ENCODE measurements at places on chromosomes 16 and 17.
A peak's percentile ranks its signal among the peaks of the same experiment; 100 is the strongest.

DNA sequence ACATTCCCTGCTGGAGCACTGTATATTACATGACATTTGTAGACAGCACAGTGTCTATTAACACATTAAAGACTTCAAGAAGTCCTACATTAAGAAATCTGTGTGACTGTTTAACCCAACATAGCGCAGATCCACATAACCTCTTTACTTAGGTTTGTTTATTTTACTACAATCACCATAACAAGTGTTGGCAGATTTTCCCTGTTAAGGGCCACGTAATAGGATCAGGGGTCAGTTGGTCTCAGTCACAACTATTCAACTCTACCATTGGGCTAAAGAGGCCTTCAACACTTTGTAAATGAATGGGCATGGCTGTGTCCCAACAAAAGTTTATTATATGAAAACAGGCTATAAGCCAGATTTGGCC, 51.3 kb upstream of the ADORA2B start:
- no peak for DNase-seq

DNA sequence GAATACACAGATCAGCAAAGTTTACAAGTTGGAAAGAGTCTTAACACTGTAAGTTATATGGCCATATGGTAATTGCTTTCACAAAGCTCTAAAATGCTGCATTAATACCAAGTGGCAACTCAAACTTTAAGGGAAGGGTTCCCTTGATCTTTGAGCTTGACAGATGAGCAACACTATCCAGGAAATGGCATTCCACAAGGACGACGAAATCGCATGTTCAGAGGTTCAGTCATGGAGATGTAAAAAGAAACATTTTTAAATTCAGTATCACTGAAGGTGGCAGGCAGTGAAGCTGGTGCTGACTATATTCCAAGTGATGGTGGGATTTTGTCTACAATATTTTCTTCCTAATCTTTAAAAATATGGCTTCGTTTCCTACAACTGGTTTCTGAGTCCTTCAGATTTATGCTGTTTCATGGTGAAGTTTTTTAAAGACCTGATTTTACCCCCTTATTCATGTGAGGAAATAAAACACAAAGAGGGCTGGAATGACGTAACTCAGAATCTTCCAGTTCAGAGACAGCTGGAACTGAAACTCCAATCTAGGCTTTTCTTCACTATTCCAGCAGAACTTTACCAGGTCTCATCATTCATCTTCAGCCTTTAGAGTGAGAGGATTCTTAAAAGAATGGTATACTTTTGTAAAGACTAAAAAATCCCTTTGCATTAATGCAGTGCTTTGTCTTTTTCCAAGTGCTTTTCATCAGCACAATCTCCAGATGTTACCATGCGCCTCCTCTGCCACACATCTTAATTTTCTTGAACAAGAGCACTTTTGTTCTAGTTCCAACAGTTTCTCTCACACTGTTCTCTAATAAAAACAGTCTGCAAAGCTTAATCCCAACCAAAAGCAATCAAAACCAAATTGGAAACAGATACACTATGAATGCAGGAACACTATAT, 20.2 kb downstream of the CHCT1 start:
- DNase-seq = peak; percentile 48

- peak; percentile 44 for DNase-seq
Measured at GRCh38 chr16:89442990-89443726, 47.2 kb downstream of the ANKRD11 start.

- DNase-seq = no peak
Measured at GRCh38 chr17:18990331-18990730, 14.2 kb downstream of the FAM83G start.

GRCh38 chr16:50747207-50747956, 5.5 kb downstream of the CYLD start:
- DNase-seq = no peak

DNA sequence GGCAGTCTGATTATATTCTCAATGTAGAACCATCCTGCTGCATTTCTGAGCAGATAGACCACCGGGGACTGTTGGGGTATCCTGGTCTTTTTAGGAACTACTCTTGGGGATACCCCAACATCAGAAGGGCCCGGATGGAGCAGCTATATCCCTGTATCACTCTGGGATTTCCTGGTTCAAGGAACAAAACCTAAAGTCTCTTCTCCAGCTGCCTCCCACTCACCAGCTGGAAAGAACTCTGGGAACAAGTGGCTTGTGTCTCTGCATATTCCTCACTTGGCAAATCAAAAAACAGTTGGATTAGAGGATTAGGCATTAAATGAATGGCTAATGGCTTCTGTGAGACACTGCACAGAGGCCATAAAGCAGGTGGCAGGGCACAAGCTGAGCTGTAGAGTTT, 62.3 kb upstream of the HS3ST2 start:
- DNase-seq = no peak

GRCh38 chr17:15744885-15745284, 12.8 kb downstream of the TBC1D26 start:
- DNase-seq = peak; percentile 2

DNA sequence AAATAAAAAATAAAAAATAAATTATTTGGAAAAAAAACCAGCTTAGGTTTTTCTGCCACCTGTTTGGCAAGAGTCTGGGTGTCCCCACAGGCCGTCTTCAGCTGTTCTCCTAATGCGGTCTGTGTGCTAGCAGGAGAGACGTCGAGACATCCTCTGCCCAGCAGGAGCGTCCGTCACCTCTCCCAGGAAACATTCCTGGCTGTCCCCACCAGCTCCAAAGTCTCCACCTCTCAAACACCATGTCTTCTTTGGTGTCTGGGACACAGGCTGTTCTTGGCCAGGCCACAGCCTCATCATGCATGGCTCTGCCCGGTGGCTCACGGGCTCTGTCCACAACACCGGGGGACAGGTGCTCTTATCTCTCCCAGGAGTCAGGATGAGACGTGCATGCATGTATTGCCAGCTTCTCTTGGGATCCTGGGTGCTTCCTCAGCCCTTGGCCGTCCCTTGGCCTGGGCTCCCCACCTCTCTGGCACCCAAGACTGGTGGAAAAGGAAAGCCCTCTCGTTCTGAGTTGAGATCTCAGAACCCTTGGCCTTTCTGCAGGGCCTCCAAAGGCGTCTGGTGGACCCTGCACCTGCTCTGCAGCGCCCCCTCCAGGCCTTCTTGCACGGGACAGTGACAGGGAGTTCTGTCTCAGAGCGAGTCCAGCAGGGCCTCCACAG, 84.9 kb upstream of the CBX4 start:
- DNase-seq = no peak

DNA sequence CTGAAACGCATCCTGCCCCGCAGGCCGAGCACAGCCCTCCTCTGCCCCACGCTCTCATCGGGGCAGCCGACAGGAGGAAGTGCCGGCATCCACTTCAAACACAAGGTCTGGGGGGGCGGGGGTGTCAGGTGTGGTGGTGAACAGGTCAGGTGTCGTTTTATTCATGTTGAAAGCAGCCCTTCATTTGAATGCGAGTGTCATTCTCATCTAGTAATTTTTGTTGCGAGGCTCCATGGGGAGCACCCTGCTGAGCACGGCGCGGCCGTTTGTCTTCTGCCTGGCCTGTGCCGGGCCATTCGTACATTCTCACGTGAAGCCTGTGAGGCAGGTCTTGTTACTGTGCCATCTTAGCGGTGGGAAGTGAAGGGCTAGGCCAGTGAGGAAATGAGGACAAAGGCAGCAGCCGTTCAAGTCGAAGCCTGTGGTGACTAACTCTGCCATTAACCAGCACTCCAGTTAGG, 1.9 kb downstream of the ACSF3 start:
- no peak for DNase-seq

- DNase-seq = no peak
Measured at GRCh38 chr17:81102352-81102751, 63.0 kb upstream of the PVALEF start.

DNA sequence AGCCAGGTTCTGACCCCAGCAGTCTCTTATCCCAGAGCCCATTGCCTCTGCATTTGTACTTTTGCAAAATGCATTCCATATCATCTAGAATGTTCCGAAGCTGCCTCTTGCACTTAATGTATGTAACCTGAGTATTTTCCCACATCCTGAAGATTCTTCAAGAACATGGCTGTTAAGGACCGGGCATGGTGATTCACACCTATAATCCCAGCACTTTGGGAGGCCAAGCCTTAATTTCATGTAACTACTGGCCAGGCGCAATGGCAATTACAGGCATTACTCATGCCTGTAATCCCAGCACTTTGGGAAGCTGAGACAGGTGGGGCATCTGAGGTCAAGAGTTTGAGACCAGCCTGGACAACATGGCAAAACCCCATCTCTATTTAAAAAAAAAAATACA, 31.7 kb upstream of the GAN start:
- no peak for DNase-seq

DNA sequence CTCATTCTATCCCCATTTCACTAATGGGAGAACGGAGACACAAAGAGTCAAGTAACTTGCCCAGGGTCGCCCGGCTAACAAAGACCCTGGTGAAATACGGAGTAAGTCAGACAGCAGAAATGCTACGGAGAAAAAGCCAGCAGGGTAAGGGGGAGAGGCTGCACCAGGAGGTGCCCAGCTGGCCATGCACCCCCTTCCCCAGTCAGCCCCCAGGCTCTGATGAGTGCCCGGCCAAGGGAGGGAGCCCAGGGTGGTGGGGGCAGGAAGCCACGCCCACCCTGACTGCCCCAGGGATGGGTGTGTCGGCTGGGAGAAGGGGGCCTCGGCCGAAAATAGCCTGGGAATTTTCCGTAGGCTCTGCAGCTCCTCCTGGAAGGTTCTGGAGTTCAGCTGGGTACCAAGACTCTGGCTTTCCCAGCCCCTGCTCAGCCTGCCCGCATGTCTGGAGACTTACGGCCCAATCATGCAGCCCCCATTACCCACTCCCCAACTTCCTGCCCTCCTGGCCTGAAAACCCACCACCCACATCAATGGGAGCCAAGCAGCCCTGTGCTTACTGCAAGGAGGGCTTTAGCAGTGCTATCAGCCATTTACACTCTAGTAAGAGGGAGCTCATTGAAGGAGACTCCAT, 4.2 kb downstream of the CARHSP1 start:
- peak; percentile 29 for DNase-seq

DNA sequence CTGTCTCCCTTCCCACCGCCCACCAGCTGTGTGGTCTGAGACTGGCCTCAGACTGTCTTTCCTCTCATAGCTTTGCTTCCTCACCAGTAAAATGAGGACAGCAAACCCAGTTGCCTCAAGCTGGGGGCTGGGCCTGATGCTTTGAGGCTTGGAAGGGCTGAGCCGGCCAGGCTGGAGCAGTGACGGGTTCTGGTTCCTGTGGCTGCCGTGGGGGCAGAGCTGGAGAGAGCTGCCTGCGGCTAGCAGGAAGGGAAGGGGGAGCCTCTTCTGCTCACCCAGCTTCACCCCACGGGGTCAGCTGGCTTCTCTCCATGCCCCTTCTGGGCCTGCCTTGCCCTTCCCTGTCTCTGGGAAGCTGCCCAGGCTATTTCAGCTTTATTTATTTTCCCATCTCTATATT, 23.7 kb downstream of the LASP1 start:
- DNase-seq = peak; percentile 38

DNA sequence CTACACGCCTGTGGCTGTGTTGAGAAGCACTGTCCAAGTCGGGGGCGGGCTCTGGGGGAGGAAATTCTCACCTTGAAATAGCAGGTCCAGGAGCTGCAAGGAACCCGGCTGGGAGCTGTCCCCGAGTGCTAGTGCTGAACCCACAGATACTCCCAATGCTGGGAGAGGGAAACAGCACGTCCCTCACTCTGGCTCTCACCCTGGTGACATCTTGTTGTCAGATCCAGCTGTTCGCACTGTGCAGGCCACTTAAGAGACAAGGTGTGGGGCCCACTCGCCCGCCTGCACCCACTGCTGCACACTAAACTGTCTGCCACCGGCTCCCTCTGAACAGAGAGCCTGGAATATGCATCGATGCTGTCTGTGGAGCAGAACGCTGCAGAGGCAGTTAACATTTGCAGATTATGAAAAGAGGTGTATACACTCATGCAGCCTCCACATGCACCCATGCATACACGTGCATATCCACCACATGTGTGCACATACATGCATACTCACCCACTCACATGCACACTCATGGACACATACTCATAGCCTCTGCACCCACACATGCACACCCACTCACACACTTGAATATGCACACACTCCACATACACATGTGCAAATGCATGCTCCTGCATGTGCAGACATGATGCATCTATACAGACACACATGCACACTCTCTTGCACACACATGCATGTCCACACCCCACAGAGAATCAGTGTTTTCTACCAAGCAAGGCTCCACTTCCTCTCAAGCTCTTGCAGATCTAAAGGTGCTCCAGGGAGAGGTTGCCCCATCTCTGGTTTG, 42.0 kb downstream of the MGAT5B start:
- DNase-seq = peak; percentile 72

DNA sequence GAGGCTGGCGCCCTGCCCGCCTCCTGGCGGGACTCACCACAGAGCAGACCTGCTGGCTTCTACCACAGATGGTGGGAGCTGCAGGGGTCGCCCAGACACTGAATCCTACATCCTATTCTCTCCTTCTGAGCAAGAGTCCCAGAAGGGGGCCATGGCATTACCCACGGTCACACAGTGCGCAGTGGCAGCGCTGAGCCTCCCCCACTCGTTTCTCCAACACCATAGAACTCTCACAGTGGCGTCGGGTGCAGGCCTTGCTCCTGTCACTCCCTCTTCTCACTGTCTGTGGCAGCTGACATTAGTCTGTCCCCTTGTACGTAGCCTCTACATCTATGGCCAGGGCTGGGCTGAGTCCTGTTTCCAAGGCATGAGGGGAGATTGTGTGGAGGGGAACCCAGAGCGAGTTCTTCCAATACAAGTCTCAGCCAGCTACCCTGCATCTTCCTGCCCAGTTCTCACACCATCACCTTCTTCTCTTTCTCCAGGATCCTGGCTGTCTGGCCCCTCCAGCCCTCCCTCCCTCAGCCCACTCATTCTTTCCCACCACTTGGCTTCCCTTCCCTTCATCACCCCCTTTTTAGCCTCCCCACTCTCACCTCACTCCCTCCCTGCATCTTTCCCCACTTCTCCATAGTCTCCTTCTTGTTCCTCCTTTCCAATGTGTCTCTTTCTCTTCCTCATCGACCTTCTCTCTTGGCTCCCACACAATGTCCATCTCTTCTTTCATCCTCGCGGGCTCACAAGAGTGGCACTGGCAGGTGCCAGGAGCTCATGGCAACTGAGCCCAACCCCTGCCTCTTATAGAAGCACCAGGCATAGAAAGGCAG, 5.9 kb downstream of the UBTF start:
- DNase-seq = no peak

GRCh38 chr17:62092784-62093183, 27.7 kb upstream of the MED13 start:
- no peak for DNase-seq

DNA sequence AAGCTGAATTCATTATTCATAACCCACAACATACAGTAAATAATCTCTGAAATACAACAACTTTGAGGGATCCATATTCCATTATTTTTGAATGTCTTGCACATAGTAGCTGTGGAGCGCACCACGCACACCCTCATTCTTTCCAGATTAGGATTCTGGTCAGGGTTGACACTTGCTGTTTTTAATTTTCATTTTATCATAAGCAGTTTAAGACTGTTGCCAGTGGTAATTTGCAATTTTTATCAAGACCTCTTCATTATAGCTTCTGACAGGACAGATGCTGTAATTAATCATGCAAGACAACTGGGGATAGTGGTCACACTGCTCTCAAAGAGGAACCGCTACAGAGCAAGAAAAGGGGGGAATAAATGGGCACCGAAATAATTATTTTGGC, 109.7 kb downstream of the TOX3 start:
- DNase-seq = no peak

- no peak for DNase-seq
Measured at GRCh38 chr16:14101415-14101814, 30.3 kb downstream of the MRTFB start.
